ENCODE measurements at places on chromosomes 7 and 10.

- DNase-seq, result peak; percentile 24
Measured at GRCh38 chr7:27689591-27690164, 27.0 kb upstream of the HIBADH start.

DNA sequence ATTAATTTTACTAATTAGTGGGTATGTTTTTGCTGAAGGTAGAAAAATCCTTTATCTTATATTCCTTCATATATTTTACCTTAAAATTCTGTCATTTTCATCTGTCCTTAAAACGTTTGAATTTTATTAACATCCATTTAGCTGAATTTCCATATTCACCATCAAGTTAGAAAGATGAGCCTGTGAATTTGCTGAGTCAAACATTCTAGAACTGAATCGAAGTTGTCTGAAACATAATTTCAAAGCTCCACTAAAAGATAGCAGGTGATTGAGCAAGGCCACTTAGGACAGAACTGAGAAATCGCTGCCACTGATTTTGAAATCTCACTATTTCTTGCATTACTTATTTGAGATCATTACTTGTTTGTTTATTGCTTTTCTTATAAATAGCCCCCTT, 17.5 kb downstream of the HGF start:
- DNase-seq, result no peak

GRCh38 chr10:116281775-116282174, 8.8 kb upstream of the GFRA1 start:
- DNase-seq, result no peak

GRCh38 chr10:34872820-34873219, 57.7 kb upstream of the PARD3 start:
- no peak for DNase-seq

DNA sequence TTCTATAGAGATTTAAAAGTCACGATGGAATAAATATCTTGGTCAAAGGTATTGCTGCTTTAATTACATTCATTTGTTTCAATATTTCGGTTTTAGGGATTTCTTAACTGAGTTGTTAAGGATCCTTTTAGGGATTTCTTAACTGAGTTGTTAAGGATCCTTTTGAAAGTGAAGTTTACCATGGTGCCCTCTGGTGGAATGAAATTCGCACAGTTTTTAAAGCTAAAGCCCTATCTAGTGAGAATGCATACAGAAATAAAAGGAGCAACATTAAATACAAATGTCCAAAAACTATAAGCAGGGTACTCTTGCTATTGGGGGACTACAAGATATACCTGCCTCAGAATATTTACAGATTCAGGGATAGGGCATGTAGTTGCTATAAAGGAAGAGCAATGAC, 193.7 kb downstream of the RNLS start:
- no peak for DNase-seq

- DNase-seq, result no peak
Measured at GRCh38 chr10:93039110-93039509, 21.5 kb upstream of the CYP26C1 start.

- DNase-seq, result no peak
Measured at GRCh38 chr7:132521423-132521822, 54.8 kb downstream of the PLXNA4 start.

DNA sequence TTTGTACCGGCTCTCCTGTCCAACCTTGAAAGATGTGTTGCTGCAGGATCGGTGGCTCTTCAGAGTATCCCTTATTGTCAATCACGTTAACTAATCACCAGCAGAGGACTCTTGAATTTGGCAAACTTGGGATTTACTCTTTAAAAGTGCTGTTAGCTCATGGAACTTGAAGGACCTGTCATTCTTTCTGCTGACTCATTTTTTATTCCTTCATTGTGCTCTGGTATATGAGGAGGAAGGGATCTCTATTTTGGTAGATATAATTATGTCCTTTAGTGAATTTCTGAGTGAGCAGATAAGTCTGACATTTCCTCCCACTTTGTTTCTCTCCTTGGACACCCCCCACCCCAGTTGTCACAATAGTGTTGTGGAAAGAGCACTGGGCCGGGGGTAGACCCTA, 175.1 kb upstream of the HDAC9 start:
- no peak for DNase-seq

DNA sequence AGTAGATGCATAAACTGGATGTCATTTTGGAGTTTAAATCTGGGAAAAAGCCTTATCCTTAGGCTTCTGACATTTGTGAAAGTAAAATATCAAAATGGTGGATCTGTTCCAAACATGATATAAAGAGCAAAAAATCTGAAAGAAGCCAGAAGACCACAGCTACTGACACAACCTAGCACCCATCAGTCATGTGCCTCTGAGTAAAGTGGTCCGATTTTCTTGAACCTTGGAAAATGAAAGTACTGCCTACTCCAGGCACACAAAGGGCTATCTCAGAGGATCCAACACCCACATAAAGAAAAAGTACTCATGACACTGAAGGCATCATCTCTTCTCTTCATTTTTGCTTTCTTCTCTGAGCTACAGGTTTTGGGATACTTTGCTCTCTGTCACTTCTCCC, 150.7 kb downstream of the KMT2E start:
- no peak for DNase-seq

DNA sequence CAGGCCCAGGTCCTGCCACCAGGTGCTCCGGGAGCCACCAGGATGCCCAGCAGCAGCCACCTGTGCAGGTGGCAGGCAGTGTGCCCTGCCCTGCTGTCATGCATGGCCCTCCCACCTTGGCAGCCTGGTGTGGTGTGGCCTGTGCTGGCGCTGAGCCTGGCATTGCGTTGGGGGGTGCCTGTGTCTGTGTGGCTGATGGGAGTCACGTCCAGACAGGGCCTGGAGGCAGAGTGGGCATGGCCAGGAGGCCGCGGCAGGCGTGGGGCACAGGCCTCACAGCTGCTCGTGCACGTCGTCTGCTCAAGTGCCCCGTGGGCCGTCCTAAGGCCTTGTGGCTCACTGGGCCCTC, 8.7 kb downstream of the TTYH3 start:
- DNase-seq, result no peak

DNA sequence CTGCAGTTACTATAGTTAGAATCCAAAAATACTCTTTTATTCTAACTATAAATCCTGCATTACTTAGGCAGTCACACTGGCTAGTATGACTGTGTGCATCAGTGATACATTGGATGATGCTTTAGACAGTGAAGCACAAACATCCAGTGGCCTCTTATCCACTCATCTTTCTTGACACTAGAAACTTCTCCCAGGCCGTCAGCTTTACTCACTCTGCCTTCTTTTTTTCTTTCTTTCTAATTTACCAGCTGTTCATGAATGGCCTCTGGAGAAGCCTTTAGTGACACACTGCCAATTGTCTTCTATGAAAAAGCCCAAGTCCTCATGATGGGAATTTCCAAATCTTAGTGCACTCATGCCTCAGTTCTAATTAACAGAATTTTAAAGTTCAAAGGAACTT, 26.2 kb upstream of the C10orf90 start:
- DNase-seq, result no peak

GRCh38 chr7:106216517-106216922, 68.3 kb downstream of the NAMPT start:
- no peak for DNase-seq

- no peak for DNase-seq
Measured at GRCh38 chr7:35648367-35648766, 46.6 kb downstream of the HERPUD2 start.
